Calu3 (cell line): ENCODE measurements at places on chromosomes 3 and 15. TPM values are rescaled to one million over a fixed set of nuclear protein-coding genes. Genes with fewer than 3 reads are reported as not detected.

Gene ANKRD34C
- not detected in 2 replicates for total RNA-seq

Gene THBS1
- total RNA-seq, result 81.2 and 199 TPM in 2 replicates

Gene IVD
- 46.6 and 54.2 TPM in 2 replicates for total RNA-seq

Gene HIGD2B
- 0.34 TPM in 1 of 2 replicates, not detected in the other for total RNA-seq

Gene CPNE9
- not detected in 2 replicates for total RNA-seq

Gene RPUSD3
- total RNA-seq, result 30.9 and 41.7 TPM in 2 replicates

Gene STARD9
- total RNA-seq, result 0.59 and 0.92 TPM in 2 replicates

Gene REC114
- not detected in 2 replicates for total RNA-seq

Gene ZDHHC23
- 17.8 and 22.0 TPM in 2 replicates for total RNA-seq

Gene CCK
- total RNA-seq, result not detected in 2 replicates

Gene CFAP92
- 0.92 and 1.3 TPM in 2 replicates for total RNA-seq

Gene SLC24A5
- total RNA-seq, result not detected in 2 replicates

Gene FEZF2
- total RNA-seq, result not detected in 2 replicates

Gene CNTN3
- not detected in 2 replicates for total RNA-seq

Gene TNFAIP8L3
- not detected in 2 replicates for total RNA-seq

Gene GOLGA6L10
- total RNA-seq, result 0.88 and 1.4 TPM in 2 replicates

Gene NDN
- not detected in 2 replicates for total RNA-seq

Gene WDR76
- 7.8 and 11.5 TPM in 2 replicates for total RNA-seq

Gene NMB
- 10.9 and 16.6 TPM in 2 replicates for total RNA-seq

Gene ZBED2
- total RNA-seq, result 0.24 and 0.56 TPM in 2 replicates
